AG04450 (cell line): ENCODE measurements at places on chromosomes 12 and 14.
A peak's percentile ranks its signal among the peaks of the same experiment; 100 is the strongest.

DNA sequence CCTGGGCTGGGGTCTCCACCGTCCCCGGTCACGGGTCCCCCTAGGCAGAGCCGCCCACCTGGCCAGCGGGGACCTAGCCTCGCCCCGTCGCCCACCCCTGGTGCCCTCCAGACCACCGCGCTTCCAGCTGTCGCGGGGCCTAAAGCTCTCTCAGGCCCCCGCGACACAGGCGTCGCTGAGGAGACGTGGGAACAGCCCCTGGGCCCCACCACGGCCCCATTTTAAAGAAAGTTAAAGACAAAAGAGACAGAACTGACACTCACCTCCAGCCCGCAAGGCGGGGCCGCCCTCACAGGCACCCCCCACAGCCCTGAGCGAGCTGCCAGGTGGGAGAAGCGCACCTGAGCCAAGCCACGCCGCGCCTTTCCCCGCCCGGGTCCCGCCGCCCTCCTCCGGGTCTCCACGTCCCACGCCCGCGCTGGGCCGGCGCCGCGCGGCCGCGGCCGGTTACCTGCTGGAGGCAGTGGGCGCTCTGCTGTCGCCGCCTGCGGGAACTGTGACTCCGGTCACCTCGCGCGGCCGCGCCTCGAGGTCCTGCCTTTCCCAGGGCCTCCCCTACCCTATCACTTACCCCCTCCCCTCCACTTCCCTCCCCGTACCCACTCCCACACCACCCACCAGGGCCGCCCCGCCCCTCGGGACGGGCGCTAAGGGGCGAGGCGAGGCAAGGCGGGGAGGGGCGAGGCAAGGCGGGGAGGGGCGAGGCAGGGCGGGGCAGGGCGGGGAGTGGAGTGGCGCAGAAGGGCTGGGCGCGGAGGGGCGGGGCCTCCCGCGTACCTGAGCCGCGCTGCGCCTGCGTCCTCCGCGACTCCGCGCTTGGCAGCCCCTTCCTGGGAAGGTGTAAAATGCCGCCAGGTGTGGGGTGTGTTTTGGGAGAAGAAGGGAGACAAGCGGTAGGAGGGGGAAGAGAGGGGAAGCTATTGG lies 31.2 kb downstream of the TC2N start:
- DNase-seq: no peak

DNA sequence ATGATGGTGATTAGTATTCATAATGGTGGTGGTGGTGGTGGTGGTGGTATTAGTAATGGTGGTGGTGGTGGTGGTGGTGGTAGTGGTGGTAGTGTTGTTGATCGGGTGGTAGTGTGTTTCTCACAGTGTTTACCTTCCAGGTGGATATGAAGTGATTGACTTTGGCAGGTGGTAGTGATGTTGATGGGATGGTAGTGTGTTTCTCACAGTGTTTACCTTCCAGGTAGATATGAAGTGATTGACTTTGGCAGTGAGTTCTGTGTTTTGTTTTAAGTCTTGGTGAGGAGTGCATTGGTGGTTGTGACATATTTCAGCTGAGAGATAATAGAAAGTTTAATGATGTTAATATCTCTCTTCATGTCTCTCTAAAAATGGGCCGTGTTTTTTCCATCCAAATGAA lies 189.4 kb downstream of the TMTC2 start:
- DNase-seq: no peak

- DNase-seq: no peak
These were observed 30.5 kb downstream of the EP400 start for GRCh38 chr12:131980263-131980662.

- DNase-seq: no peak
These were observed 118.1 kb downstream of the SLC38A1 start for GRCh38 chr12:46150735-46151134.

- no peak for DNase-seq
These were observed 20.2 kb downstream of the PLEKHD1 start for GRCh38 chr14:69504775-69505174.

- DNase-seq: no peak
These were observed 8.9 kb upstream of the TAC3 start for GRCh38 chr12:57025196-57025595.

GRCh38 chr12:116977465-116978380 lies 67.0 kb downstream of the FBXW8 start:
- no peak for DNase-seq

- DNase-seq: no peak
These were observed 80.6 kb upstream of the GSC start for GRCh38 chr14:94850309-94851211.

DNA sequence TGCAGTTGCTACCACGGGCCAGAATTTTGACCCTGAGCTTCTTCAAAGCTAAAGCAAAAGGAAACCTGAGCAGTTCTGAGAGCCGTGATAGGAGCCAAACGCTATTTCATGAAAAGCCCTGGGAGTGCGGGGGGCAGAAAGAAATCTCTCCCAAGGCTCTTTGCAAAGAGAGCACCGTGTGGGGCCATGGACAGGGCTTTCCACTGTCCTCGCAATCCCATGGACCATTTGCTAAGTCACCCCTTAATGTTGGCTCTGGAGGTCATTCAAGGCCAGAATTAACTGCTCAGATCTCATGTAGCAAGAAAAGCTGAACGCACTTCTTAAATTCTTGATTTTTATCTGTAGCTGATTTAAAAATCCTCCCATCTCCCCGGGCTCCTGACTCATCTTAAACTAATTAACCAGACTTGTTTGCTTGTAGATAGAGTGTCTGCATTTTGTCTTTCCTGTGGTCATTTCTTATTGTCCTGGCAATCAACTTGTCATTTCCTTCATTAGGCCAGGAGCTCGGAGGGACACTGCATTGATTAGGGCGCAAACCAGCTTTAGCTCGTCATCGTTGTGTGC lies 24.8 kb downstream of the CLSTN3 start:
- DNase-seq: no peak

DNA sequence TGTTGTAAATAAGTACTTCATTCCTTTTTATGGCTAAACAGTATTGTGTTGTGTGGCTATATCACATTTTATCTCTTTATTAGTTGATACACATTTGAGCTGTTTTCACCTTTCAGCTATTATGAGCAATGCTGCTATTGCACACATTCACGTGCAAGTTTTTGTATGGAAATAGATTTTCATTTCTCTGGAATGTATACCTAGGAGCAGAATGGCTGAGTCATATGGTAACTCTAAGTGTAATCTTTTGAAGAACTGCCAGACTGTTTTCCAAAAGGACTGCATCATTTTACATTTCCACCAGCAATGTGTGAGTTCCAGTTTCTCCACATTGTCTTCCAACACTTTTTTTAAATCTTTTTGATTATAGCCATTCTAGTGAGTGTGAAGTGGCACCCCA lies 134.0 kb downstream of the SRGAP1 start:
- DNase-seq: peak; percentile 54

- DNase-seq: no peak
These were observed 677 bp downstream of the ATP2A2 start for GRCh38 chr12:110281549-110282299.

DNA sequence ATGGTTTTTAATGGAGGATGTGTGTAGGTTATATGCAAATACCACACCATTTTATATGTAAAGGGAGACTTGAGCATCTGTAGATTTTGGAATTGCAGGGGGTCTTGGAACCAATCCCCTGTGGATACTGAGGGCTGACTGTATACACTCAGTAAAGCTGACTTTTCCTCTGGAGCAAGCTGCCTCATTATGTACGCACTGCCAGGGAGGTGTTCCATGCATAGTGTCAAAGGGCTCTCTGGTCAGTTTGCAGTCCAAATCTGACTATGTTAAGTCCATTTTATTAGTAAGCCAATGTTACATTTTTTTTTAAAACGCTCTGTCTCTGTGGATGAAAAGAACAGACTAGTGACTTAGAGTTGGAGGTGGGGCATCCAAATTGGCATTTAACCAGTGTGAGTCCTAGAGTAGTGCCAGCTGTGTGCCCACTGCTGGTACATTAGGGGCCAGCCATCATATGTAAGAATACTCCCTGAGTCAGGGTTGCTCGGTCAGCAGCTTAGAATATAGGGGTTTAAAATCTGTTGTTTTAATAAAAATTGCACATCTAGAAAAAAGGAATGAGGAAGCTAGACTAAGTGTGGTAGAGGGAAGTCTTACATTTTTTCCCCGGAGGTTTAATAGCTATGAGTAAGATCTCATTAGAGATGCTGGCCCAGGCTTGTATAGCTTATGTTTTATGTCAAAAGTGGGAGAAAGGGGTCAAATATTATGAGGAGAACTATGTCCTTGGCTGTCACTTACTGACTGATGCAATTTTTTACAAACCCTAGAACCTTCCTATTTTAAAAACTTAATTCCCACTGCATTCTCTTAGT lies 87.0 kb downstream of the TESC start:
- DNase-seq: no peak

DNA sequence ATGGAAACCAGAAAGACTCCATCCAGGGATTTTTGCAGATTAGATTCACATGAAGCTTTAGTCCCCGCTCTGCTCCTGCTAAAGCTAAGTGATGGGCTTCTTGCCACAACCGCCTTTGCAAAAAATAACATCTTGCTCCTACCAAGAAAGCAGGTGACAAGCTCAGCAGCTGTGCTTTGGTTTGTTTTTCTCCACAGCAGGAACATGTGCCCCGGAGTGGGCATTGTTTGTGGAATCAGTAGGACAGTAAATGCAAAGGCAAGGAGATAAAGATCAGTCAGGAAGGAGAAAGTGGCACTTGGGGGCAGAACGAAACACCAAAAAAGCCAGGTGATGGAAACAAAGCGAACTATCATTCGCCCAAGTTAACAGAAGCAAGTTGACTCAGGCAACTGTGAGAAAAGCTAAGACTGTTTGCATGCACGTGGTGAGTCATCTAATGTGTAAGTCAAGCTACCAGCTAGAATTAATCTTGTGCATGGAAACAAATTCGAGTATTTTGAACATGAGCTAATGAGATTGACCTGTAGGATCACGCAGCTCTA lies 165.5 kb upstream of the PLXNC1 start:
- DNase-seq: peak; percentile 67

GRCh38 chr12:122022393-122023338 lies 982 bp downstream of the BCL7A start:
- DNase-seq: no peak

DNA sequence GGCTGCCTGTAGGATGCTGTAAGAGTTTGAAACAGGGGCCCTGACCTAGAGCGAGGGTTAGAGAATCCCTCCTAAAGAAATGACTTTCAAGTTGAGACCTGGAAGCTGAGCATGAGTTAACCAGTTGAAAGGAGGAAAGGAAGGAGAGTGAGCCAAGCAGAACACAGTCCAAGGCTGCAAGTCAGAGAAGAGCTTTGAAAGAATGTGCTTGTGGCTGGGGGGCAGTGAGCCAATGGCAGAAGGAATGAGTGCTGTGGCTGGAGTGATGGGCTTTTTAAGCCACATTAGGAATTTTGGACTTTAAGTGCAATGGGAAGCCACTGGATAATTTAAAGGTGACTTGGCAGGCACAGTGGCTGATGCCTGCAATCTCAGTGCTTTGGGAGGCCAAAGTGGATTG lies 18.1 kb downstream of the CDKN1B start:
- no peak for DNase-seq

- DNase-seq: no peak
These were observed 356.1 kb downstream of the DAD1 start for GRCh38 chr14:22232933-22233332.

DNA sequence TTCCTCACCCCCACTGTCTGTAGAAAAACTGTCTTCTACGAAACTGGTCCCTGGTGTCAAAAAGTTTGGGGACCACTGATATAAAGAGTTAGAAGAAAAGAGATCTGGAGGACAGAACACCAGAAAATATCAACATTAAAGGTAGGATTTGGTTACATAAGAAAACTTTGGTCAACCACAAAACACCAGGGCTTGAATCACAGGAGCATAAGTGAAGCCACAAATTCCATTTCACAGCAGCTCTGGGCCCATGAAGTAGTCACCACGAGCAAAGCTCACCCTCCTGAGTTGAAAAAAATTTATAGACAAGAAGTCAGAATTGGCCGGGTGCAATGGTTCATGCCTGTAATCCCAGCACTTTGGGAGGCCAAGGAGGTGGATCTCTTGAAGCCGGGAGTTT lies 19.4 kb downstream of the RALGAPA1 start:
- no peak for DNase-seq

DNA sequence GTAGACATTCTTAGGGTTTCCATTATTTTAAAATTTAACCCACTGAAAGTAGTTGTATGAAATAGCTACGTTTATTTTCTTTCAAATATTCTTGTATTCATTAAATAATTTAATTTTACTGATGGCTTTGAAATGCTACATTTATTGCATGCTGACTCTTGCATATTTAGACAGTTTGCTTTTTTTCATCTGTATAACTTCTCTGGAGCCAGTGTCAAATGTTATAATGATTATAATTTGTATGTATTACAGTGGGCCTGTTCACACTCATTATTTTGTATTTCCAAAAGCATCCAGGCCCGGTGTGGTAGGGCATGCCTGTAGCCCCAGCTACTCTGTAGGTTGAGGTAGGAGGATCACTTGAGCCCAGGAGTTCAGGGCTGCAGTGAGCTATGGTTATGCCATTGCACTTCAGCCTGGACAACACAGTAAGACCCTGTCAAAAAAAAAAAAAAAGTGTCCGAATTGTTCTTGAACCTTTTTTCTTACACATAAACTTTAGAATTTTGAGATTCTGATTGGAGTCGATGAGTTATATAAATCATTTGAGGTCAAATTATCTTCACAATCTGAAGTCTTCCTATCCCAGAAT lies 905 bp downstream of the ZNF84 start:
- DNase-seq: no peak

GRCh38 chr12:108087900-108088299 lies 41.2 kb upstream of the WSCD2 start:
- no peak for DNase-seq

GRCh38 chr12:122845865-122846621 lies 10.8 kb downstream of the HIP1R start:
- DNase-seq: no peak

DNA sequence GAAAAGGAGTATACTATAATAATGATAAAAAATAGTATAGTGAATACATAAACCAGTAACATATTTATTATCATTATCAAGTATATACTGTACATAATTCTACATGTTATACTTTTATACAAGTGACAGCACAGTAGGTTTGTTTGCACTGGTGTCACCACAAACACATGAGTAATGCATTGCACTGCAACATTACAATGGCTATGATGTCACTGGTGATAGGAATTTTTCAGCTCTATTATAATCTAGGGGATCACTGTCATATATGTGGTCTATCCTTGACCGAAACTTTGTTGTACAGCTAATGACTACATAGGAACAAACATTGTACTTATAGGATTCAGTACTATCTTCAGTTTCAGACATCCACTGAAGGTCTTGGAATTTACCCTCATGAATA lies 165.8 kb upstream of the SYT1 start:
- DNase-seq: no peak

DNA sequence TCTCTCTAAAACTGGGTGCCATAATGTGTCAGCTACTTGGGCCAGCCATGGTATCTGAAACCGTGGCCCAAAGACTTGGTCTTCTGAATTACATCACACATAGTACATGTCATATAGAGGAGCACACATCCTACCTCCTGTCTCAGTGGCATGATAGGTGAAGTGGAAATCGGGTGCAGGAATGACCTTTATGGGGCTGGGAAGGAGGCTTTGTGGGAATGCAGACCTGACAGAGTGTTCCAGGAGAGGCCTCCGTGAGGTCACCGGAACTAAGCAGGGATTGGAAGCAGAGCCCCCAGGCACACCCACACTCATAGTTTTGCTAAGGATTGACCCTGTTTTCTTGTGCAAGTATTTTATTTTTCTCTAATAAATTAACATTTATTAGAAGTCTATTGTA lies 82.6 kb downstream of the NTF3 start:
- DNase-seq: no peak
